NCI-H1694 treated with DMSO at 0.1 percent for 48 hours (cell line): ENCODE measurements at places on chromosomes 12 and 14.

DNA sequence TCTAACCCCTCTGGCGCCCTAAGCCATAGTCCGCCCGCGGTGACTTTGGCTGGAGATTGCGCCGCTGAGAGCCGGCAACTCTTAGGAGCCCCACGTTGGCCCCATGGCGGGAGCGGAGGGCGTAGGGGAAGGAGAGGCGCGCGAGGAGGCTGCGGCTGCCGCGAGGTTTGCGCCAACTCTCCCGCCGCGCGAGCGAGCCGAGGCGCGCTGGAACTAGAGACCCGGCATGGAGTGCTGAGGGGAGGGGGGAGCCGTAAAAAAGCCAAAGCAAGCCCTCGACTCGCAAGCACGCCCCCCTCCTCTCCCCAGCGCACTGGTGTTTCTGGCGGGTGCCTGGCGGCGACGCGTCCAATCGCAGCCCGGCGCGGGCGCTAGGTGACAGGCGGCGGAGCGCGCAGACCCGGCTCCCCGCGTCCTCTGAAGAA is at the start of gene SYT10:
Gene SYT10, minus strand, starts transcription at position 233 of the 425 bp plus-strand sequence. CDS start 297 bp downstream, outside the sequence.
- no peak for DNase-seq

DNA sequence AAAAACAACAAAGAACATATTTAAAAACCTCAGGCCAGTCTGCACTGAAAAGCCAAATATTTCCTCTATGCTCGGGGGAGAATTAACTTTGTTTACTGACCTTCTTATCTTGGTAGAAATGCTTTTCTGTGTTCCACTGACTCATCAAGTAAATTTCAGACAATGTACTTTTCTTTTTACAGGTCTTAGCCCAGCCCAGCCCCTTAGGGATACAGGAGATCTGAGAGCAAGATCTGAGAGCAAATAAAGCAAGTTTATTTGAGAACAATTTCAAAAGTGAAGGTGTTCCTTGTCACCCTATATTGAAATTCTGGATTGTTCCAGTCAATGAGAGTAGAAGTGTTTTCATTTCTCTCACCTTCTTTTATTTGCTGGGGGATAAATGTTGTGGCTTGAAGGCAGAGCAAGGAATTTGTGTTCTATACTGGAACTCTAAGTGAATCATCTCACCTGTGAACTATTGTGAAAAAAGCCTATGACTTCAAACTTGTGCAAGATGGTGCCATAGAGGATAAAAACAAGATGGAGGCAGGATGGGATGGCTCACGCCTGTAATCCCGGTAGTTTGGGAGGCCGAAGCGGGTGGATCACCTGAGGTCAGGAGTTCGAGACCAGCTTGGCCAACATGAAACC is 7.9 kb upstream of the GPRC5A start:
- DNase-seq = no peak

GRCh38 chr12:8629486-8630033 is 16.9 kb upstream of the AICDA start:
- no peak for DNase-seq

- DNase-seq = no peak
These were observed 122.7 kb upstream of the MDM1 start for GRCh38 chr12:68454892-68455291.

DNA sequence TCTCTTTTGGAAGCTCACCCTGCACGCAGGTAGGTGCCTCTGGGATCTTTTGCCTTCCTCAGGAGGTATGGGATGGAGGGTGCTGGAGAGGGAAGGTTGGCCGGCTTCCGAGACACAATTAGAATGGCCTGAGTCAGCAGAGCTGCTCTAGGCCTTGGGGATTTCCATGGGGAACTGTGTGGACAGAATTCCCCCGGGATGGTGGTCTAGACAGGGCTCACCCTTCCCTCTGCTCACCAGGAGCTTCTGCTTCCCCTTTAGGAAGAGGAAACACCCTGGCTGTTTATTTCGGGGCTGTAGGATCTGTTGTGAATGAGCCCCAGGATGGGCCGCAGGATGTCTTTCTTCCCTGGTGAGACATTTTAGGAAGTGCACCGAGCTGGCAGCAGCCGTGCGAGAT is 43.7 kb upstream of the TMED10 start:
- no peak for DNase-seq

GRCh38 chr14:77849711-77850110 is 49.8 kb downstream of the ADCK1 start:
- no peak for DNase-seq

DNA sequence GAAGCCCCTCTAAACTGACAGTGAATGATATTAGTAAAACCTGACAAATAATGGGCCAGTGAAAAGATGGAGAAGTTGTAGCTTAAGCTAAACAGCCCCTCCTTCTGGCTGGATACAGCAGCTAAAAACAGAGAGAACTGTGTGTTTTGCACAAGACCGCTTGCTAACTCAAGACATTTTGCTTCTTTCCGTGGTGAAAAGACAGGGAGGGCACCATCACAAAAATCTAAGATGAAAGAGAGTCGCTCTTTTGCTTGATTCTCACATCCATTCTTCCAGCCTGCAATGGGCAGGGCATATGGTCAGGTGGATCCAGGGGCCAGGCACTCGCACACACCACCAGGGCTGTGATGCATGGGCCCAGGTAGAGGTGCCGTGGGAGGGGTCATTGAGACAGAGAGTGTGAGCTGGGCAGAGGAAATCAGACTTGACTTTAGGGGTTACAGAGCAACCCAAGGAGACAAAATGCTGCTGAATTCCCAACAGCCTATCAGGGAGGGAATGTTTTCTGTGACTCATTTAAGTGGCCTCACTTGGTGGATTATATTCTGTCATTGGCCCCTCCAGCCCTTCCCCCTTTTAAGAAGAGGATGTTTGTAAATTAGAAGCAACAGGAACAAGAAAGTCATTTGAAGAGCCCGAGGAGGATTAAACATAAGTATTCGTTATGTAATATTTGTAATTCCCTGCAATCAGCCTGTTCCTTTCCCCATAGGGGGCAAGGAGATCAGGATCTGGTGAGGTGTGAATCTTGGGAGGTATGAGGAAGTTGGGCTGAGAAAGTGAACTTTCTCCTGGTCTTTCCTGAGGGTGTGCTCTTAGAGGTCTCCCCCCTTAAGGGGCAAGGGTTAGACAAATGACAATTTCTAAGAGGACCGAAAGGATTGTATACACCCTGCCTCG is 12.3 kb downstream of the EMP1 start:
- peak; percentile 13 for DNase-seq

DNA sequence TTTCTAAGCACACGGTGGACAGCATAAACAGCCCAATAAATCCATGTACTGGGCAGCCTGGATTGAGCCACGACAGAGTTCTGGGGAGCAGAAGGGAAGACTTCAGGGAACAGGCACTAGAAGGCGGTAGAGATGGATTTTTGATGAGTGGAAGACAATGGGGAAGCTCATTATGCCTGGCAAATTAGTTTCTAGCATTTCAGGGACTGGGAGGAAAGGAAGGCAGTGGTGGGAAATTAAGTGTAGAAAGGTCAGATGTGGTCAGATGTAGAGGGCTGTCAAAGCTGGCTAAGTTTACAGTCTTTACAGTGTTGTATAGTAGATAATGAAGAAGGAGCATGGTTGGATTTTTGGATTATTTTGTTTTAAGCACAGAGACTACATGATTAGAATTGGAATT is 9.2 kb downstream of the EGLN3 start:
- DNase-seq = no peak

DNA sequence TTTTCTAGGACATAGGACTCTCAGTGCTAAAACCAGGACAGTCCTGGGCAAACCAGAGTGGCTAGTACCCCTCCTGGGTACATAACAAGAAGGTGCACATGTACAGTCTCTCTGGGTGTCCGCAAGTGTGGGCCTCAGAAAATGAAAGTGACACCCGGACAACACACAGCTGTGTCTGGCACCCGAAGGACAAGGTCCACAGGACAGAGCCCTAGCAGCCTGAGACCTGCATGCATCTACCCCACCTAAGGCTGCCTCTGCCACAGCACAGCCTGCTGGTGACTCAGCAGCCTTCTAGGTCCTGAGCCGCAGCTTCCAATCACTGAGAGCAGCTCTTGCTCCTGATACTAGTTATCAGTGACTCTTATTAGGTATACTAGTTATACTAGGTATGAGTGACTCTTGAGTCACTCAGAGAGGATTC is 784.1 kb upstream of the TBX3 start:
- no peak for DNase-seq

GRCh38 chr14:95490727-95491451 is 25.6 kb downstream of the SYNE3 start:
- DNase-seq = no peak

DNA sequence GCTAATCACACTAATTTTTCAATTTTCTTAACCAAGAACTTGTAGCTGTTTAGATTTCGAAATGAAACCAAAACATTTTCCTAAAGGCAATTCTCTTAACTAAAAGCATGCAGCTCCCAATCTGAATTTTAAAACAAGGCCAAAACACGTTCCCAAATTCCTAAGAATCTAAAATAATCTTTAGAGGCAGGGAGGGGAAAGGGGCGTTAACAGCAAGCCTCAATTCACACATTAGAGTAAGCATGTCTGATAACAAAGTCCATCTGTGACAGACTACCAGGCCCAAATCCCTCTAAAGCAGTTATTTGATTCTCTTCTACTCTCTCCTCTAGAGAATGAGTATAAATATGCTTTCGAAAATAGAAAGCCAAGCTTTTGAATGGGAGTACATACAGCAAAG is 754 bp downstream of the ATG14 start:
- DNase-seq = no peak

DNA sequence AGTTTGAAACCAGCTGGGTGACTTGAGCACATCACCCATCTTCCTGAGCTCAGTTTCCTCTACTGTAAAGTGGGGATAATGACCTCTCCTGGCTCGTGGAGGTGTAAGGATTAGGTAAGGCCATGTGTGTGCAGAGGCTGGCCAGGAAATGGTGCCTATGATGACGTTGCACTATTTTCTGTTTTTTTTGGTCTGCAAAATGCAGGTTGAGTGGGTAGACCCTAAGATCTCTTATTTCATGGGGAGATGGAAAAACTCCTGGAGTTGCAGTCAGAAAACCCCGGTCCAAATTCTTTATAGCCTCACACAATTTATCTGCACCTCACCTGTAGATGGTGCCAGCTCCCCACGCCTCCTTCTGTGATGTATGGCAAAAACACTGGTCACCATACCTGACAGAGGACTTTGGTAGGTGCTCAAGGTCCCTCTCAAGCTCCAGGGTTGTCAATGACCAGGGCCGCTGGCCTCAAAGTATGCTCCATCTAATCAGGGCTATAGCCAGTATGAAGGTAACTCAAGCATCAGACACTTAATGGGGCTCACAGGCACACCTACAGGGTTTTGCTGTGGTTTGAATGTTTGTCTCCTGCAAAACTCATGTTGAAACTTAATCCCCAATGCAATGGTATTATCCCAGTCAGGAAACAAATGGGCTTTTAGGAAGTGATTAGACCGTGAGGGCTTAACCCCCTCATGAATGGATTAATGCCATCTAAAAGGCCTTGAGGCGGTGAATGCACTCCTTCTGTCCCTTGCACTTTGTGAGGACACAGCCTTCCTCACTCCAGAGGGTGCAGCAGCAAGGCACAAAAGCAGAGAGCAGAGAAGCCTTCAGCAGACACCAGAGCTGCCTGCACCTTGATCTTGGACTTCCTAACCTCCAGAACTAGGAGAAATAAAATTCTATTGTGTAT is 17.6 kb downstream of the C14orf132 start:
- no peak for DNase-seq

- DNase-seq = peak; percentile 40
These were observed 466.9 kb upstream of the STXBP6 start for GRCh38 chr14:25516838-25517237.
